Spinal cord (tissue), 10 donors: ENCODE measurements at places on chromosomes 3 and 15.

- no peak for DNase-seq
- H3K4me3 ChIP-seq: peak overlapping the region; percentile 91
- H3K4me1 ChIP-seq: peaks cover 7% of the 10 kb centered on the region
- peaks cover 9% of the 10 kb centered on the region for H3K36me3 ChIP-seq
Measured at GRCh38 chr3:101778385-101779046, 495 bp upstream of the NXPE3 start.

- no peak overlapping the region for H3K4me3 ChIP-seq
- no peaks in the 10 kb centered on the region for H3K27me3 ChIP-seq
- H3K36me3 ChIP-seq: peaks cover 19% of the 10 kb centered on the region
- H3K4me1 ChIP-seq: peaks cover 3% of the 10 kb centered on the region
Measured at GRCh38 chr3:69174445-69174844, 52.0 kb upstream of the LMOD3 start.

DNA sequence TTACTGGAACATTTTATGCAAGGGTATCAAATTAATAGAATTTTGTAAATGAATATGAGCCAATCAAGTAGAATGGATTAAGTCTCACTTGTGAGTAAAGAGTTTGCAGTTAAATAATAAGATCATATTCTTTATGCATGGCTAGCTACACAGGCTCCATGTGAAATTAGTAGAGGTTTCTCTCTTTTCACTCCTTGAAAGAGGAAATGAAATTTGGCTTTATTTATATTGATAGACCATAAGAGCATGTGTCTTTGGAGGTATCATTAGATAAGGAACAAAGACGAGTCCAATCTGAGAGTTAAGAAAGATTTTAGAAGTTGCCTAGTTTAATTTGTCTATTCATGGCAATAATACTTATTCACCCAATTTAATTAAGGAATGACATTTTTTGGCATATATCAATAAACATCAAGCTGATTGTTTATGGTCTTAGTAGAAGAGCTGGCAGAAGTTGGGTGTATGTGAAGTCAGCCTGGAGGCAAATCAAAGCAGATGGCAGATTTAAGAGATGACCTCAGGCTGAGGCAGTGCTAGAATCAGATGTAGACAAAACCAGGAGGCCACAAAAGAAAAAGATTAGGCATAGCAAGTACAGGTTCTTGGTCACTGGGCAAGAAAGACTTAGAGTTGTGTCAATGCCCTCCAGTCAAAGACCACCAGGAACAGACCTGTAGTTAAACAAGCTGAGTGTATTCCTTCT lies 406.5 kb upstream of the ARHGEF26 start:
- H3K4me3 ChIP-seq: no peak overlapping the region
- H3K27ac ChIP-seq: no peak overlapping the region
- no peaks in the 10 kb centered on the region for H3K4me1 ChIP-seq
- no peaks in the 10 kb centered on the region for H3K36me3 ChIP-seq

GRCh38 chr3:128748557-128748956 lies 22.6 kb downstream of the RAB7A start:
- no peaks in the 10 kb centered on the region for H3K4me1 ChIP-seq
- no peak for DNase-seq
- no peak overlapping the region for H3K4me3 ChIP-seq
- H3K27me3 ChIP-seq: no peaks in the 10 kb centered on the region

DNA sequence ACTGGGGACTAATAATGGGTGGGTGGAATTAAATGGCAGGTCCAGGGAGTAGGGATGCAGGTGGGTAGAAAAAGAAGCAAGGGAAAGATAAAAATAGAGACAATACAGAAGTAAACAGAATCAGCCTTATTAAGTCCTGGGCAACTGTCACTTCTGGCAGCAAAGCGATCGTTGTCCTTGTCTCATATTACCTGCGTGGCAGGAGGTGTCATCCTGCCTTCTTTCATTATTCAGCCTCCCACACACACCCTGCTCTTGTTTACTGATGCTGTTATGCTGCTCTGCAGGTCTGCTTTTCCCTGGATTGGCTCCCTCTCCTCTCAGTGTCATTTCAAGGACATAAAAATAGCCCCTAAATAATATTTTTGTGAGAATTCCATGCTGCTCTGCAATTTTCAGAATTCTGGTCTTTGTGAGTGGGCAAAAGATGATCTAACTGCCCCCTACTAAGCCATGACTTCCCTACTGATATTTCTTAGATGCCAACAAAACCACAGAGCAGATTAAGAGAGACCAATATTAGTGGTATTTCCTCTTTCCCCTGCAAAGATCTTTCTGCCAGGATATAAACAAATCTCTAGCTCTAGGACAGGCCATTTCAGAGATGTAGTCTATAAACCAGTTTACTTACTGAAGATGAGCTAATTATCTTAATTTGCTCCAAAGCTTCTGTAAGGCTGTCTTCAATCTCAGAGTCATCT lies 8.5 kb downstream of the VEPH1 start:
- no peaks in the 10 kb centered on the region for H3K36me3 ChIP-seq
- DNase-seq: no peak
- no peak overlapping the region for H3K4me3 ChIP-seq

DNA sequence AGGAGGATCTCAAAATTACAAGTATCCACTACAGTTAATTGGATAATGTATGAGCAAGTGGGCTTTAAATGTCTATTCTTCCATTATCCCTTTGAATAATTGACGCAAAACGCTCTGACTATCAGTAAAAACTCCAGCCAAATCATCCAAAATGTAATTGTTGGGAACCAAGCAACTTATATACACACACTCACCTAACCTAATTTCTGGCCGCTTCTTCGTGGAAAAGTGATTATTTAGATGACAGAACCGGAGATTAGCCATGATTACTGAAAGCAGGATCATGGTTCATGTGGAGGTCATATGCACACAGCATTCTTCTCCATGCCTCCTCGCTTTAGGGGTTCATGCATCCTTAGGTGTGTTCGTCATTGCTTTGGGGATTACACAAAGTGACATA lies 992.4 kb downstream of the NAALADL2 start:
- no peak overlapping the region for H3K4me3 ChIP-seq
- no peak overlapping the region for H3K27ac ChIP-seq
- H3K27me3 ChIP-seq: no peaks in the 10 kb centered on the region
- no peaks in the 10 kb centered on the region for H3K4me1 ChIP-seq

- no peaks in the 10 kb centered on the region for H3K27me3 ChIP-seq
- H3K27ac ChIP-seq: no peak overlapping the region
- no peaks in the 10 kb centered on the region for H3K36me3 ChIP-seq
- peaks cover 16% of the 10 kb centered on the region for H3K4me1 ChIP-seq
Measured at GRCh38 chr15:71469413-71469812, 340.9 kb upstream of the NR2E3 start.

- no peaks in the 10 kb centered on the region for H3K27me3 ChIP-seq
- H3K36me3 ChIP-seq: no peaks in the 10 kb centered on the region
- H3K4me3 ChIP-seq: no peak overlapping the region
- DNase-seq: no peak
Measured at GRCh38 chr3:46184469-46184868, 23.6 kb downstream of the CCR1 start.

- H3K4me1 ChIP-seq: no peaks in the 10 kb centered on the region
- no peak overlapping the region for H3K4me3 ChIP-seq
- no peak for DNase-seq
- H3K27me3 ChIP-seq: no peaks in the 10 kb centered on the region
- H3K27ac ChIP-seq: no peak overlapping the region
Measured at GRCh38 chr3:155608228-155608920, 136.5 kb downstream of the PLCH1 start.

GRCh38 chr3:120741837-120742197 lies 499 bp downstream of the RABL3 start:
- peaks cover 5% of the 10 kb centered on the region for H3K4me1 ChIP-seq
- H3K27ac ChIP-seq: peak overlapping the region; percentile 97
- H3K27me3 ChIP-seq: no peaks in the 10 kb centered on the region
- H3K4me3 ChIP-seq: peak overlapping the region; percentile 97
- DNase-seq: no peak
- H3K36me3 ChIP-seq: peaks cover 4% of the 10 kb centered on the region

GRCh38 chr3:120095226-120095978 lies 1.2 kb upstream of the GSK3B start:
- peaks cover 4% of the 10 kb centered on the region for H3K36me3 ChIP-seq
- H3K4me1 ChIP-seq: peaks cover 14% of the 10 kb centered on the region

- H3K36me3 ChIP-seq: no peaks in the 10 kb centered on the region
- H3K4me3 ChIP-seq: no peak overlapping the region
- no peaks in the 10 kb centered on the region for H3K27me3 ChIP-seq
- peak; percentile 37 for DNase-seq
- H3K27ac ChIP-seq: no peak overlapping the region
- H3K4me1 ChIP-seq: no peaks in the 10 kb centered on the region
Measured at GRCh38 chr3:60289341-60290121, 961.7 kb downstream of the FHIT start.

DNA sequence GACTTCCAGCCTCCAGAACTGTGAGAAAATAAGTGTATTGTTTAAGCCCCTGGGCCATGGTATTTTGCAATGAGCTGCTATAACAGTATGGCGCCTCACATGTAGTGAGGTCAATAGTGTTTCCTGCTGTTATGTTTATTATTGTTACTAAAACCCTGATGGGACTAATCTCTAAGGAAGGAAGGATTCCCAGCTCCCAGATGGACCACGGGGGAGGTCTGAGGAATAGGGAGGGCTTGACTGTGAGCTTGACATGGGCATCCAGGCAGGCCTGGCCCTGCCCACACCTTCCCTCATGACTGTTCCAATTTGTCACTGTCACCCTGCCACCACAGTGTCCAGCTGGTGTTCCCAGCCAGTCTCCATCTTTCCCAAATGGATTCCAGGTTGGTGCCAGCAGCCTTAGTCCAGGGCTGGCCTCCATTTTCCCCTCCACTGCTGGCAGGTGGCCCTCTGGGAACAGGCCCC lies 14.5 kb upstream of the SLC41A3 start:
- no peak overlapping the region for H3K27ac ChIP-seq
- no peak for DNase-seq
- no peak overlapping the region for H3K4me3 ChIP-seq
- H3K36me3 ChIP-seq: peaks cover 18% of the 10 kb centered on the region

- H3K4me1 ChIP-seq: peaks cover 7% of the 10 kb centered on the region
- H3K4me3 ChIP-seq: no peak overlapping the region
- no peaks in the 10 kb centered on the region for H3K36me3 ChIP-seq
- no peaks in the 10 kb centered on the region for H3K27me3 ChIP-seq
- no peak for DNase-seq
- no peak overlapping the region for H3K27ac ChIP-seq
Measured at GRCh38 chr3:23479026-23479425, 275.9 kb downstream of the UBE2E2 start.

DNA sequence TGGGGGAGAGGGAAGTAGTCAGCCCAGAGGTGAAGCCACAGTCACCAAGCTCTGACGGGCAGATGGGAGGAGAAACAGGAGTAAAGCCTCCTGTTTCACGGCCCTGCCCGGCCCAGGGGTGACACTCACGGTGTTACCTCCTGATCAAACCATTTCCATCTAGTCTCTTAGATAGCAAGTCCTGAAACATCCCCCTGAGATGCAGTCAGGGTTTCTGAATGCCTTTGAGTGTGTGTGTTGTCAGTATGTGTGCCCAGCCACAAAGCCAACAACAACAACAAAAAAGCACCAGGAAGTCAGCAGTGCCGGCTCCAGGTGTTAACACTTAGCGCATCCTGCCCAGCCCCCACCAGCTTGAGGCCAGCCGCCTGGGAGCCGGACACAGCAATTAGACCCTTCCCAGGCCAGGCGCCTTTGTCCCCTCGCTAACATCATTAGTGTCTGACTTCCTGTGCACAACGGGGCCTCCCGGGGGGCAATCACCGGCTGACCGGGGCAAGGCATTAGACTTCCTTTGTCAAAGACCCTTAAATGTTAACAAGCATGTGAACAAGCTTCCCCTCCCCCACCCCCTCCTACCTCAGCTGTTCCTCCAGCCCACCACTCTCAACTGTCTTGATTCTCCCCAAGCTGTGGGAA lies 34.5 kb downstream of the IL17RD start:
- peaks cover 3% of the 10 kb centered on the region for H3K27me3 ChIP-seq
- no peak for DNase-seq
- H3K27ac ChIP-seq: peak overlapping the region; percentile 49
- H3K4me1 ChIP-seq: peaks cover 20% of the 10 kb centered on the region
- no peak overlapping the region for H3K4me3 ChIP-seq

GRCh38 chr3:44340058-44340395 lies 1.5 kb downstream of the TCAIM start:
- H3K4me3 ChIP-seq: no peak overlapping the region
- no peak overlapping the region for H3K27ac ChIP-seq
- no peaks in the 10 kb centered on the region for H3K36me3 ChIP-seq
- H3K4me1 ChIP-seq: no peaks in the 10 kb centered on the region
- no peak for DNase-seq
- no peaks in the 10 kb centered on the region for H3K27me3 ChIP-seq

GRCh38 chr3:107452436-107452835 lies 70.3 kb upstream of the BBX start:
- H3K27me3 ChIP-seq: no peaks in the 10 kb centered on the region
- no peak overlapping the region for H3K27ac ChIP-seq
- no peaks in the 10 kb centered on the region for H3K4me1 ChIP-seq
- DNase-seq: no peak
- H3K36me3 ChIP-seq: no peaks in the 10 kb centered on the region

DNA sequence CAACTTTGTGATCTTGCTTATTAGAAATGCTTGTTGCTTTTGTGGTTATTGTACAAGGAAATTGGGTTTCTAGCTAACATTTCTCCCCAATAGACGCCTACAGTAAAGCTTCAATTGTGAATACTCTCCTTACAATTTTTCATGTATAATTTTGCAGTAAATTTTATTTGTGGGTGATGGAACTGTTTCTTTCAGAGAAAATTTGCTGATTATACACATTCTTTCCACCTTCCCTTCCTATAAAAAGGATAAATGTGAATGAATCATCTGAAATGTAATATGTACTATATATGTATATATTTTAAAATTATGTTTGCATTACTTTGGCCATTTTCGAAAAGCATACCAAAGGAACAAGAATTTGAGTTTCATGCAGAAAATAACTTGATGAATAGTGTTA lies 162.7 kb upstream of the CRBN start:
- H3K4me3 ChIP-seq: no peak overlapping the region
- H3K27me3 ChIP-seq: no peaks in the 10 kb centered on the region
- H3K36me3 ChIP-seq: no peaks in the 10 kb centered on the region

DNA sequence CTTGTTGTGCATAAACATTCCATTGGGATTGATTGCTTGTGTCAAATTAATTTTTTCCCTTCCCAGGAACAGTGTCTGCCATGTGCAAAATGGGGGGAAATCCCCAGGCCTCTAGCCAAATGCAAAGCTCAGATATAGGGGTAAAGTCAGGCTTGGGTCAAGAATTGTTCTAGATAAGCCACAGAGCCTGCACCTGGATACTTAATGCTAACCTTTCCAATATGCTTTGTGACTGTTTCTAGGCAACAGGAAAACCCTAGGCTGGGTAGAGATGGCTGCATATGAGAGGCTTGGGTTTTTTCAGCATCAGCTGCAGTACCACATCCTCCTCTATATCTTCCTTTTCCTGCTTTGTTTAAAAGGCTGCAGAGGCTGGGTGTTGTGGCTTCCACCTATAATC lies 61.9 kb upstream of the ROPN1 start:
- H3K36me3 ChIP-seq: no peaks in the 10 kb centered on the region
- H3K4me3 ChIP-seq: no peak overlapping the region
- peaks cover 6% of the 10 kb centered on the region for H3K4me1 ChIP-seq
- H3K27me3 ChIP-seq: no peaks in the 10 kb centered on the region
- H3K27ac ChIP-seq: no peak overlapping the region

DNA sequence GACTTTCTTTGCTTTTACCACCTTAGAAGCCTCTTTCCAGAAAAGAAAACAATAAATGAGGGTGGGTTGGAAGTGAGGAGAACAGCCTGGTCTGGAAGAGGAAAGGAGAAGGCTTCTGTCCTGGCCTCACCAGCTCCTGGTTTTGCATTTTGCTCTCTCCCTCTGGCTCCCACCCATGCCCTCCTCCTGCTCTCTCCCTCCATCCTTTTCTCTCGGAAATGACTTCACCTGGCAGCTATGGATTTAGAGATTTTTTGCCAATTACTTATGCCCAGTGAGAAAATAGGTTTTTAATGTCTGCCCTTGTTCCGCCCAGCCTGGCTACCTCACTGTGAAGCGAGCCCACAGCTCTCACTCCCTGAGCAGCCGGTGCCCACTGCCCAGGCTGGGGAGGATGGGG lies 77.9 kb upstream of the NTRK3 start:
- H3K4me3 ChIP-seq: no peak overlapping the region
- H3K27me3 ChIP-seq: no peaks in the 10 kb centered on the region
- H3K4me1 ChIP-seq: peaks cover 6% of the 10 kb centered on the region
- H3K36me3 ChIP-seq: no peaks in the 10 kb centered on the region
- DNase-seq: no peak
